Naive thymus-derived CD8-positive, alpha-beta T cell (primary cell): ENCODE measurements at places on chromosomes 6 and 20.

DNA sequence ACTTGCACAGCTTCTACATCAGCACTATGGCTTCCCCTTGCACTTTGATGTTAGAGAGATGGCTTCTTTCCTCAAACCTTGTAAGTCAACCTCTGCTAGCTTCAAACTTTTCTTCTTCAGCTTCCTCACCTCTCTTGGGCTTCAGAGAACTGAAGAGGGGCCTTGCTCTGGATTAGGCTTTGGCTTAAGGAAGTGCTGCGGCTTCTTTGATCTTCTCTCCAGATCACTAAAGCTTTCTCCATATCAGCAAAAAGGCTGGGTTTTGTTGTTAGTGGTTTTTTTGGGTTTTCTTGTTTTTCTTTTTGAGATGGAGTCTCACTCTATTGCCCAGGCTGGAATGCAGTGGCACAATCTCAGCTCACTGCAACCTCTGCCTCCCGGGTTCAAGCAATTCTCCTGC, 24.0 kb downstream of the CDK5RAP1 start:
- DNase-seq: no peak

GRCh38 chr6:140979642-140980091, 1153.1 kb upstream of the GJE1 start:
- DNase-seq: no peak

DNA sequence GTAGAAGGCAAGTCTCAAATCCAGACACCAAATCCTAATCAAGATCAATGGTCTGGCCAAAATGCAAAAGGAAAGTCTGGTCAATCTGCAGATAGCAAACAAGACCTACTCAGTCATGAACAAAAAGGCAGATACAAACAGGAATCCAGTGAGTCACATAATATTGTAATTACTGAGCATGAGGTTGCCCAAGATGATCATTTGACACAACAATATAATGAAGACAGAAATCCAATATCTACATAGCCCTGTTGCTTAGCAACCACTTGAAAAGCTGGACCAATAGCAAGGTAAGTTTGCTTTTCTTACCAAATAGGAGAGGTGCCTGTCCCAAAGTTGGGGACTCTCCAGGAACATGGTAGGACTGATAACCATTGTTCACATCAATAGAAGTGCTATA, 2.0 kb downstream of the SEMG2 start:
- DNase-seq: no peak

DNA sequence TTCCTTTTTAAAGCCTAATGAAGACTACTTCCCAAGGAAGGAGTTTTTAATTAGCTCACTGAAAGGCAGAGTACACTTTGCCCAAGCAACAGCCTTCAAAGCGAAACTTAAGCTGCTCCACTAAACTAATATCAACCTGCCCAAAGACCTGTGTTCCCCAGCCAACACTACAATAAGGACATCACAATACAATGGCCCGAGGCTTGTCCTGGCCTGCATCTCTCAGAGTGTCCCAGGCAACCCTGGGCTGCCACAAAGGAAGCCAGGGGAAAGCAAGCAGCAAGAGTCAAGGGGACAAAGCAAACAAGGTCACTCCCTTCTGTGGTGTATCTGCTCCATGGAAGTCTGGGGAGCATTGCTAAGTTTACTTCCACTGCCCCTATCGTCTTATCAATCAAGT, 52.3 kb downstream of the PIGU start:
- DNase-seq: no peak

DNA sequence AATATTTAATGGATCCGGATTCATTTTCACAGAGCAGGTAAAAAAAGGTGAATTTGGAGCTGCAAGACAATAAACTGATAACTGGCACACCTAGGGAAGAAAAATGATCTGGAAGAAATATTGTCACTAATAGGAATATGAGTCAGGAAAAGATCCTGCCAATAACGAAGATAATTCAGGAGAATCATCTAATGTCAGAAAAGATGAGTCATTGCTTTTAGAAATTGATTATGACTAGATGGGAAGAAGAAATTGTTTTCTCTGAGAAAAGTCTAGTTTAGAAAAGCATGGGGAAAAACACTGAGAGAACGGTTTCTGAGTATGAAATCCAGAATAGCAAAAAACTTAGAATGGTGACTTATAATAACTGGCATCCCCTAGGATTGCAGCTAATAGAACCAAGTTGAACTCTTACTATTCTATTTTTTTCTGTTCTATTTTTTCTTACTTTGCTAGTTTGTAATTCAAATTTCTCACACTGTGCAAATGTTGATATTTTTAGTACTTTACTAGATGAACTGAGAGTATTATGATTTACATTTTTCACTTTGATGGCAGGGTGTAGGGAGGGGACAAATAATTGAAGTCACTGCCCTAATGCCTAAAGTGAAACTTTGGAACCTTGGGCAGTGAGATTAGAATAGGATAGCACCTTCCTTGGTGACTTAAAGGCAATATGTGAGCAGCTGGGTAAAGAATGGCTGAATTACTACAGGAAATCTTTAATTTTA, 38.2 kb upstream of the SUPT3H start:
- no peak for DNase-seq

DNA sequence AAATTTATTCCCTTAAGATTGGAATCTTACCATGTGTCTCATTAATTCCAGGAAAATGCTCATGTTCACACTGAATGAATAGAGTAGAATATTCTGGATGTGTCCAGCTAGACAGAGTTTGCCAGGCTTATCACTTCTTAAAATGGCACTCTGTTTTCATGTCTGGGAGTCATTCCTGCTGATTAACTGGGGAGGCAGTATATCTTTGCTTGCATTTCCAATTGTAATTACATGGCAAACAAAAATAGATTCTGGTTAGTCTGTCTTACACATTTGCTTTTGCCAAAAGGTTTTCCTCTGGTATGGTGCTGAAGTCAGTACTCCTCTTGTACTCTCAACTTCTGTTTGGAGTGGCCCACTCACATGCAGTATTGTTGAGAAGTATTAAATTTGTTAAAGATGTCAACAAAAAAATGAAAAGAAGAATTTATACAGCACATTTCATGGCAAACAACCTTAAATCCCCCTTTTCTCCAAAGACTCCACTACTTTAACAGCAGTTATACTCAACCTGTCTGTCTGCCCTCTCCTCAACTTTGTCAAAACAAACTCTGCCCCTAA, 70.2 kb downstream of the TENT5A start:
- no peak for DNase-seq

DNA sequence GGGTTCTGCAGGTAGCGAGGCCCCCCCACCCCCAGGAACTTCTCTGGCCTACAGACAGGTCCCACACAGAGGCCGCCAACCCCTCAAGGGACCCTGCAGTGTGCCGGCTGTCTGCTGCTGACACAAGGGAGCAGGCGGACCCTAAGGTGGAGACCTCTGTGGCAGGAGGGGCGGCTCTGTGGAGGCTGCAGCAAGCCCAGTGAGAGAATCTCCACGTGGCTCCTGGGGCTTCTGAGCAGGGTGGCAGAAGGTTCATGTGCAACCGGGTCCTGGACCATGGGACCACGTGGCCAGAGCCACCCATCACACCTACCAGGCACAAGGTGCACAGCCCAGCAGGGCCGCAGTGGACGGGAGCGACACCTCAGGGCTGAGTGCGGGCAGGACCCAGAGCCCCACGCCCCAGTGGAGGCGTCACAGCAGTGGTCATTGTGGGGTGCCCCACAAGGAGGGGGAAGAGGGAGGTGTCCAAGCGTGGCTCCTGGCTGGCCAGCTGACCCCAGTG, 4.3 kb downstream of the ARFRP1 start:
- DNase-seq: no peak

- DNase-seq: no peak
These were observed 2.0 kb upstream of the THBS2 start for GRCh38 chr6:169255643-169256042.

DNA sequence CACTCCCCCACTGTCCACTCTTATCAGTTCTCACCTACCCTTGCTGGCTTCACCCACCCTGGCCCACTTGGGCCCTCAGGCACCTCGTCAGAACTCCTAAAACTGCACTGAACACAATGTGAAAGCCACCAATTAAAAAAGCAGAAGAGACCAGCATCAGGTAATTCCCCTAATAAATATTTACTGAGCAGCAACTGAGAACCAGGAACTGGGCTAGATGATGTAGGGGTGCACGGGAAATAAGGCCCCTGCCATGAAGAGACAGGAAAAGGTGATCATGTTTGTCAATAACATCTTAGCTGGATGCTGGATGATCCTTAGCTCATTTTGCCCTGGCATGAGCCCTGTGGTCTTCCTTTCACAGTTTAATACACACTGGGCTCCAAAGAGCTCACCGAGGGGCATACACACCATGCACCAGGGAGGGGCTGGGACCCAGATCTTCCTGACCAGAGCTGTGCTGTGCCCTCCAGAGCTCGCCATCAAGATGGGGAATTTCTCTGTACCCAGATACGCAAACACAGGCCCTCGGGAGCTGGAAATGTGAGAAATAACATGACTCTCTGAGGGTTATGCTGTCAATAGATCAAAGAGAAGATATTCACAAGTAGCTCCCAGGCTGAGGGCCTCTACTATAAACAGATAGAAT, 113.6 kb upstream of the SLC22A16 start:
- no peak for DNase-seq

DNA sequence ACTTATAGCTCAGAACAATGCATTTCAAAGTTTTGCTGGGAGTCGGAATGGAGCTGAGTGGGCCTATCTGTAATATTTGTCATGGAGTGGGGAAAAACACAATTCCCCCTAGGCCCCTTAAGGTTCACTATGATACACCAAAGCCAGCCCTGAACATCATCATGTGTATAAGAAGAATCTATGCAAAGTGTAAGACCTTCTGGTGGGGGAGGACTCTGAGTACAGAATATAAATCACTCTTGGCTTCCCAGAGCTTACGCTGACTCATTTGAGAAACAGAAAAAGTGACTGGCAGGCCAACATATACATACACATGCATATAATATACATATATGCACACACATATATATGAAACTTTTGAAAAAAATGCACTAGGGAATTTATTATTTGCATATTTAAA, 54.1 kb upstream of the UBR2 start:
- no peak for DNase-seq

GRCh38 chr6:129893640-129894039, 32.5 kb upstream of the TMEM244 start:
- DNase-seq: no peak

DNA sequence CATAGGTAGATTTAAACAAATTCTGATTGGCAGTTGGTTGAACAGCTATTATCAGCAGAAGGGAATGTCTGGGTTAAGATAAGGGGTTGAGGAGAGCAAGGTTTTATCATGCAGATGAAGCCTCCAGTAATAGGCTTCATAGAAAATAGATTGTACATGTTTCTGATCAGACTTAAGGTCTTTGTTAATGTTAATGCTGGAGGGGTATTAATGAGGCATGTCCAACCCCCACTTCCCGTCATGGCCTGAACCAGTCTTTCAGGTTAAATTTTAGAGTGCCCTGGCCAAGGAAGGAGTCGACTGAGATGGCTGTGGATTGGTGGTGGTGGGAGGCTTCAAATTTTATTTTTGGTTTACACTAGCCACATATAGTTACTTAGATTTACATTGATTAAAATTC, 3.4 kb downstream of the CLPSL1 start:
- DNase-seq: no peak

GRCh38 chr20:47713878-47714450, 71.3 kb downstream of the SULF2 start:
- no peak for DNase-seq
